Esophagus mucosa (tissue), 1 donor: ENCODE measurements at places on chromosomes 7 and 10.
A peak's percentile ranks its signal among the peaks of the same experiment; 100 is the strongest.

DNA sequence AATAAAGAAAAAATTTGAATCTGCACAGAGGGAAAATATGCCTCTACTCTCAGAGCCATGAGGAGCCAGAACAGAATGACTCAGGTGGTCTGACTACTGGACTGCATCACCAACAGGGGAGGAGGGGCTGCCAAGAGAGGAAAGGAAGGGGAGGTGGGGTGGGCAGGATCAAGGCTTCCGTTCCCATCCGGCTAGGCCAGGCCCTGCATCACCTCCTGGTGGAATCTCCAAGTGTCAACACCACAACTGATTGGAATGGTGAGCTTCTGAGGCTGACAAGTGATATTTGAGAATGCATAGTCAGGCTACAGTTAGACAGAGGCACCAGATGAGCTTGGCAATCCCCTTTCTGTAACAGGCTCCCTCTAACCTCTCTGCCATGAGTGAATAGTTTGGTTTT, 10.4 kb upstream of the GPR26 start:
- no peak for ATAC-seq

DNA sequence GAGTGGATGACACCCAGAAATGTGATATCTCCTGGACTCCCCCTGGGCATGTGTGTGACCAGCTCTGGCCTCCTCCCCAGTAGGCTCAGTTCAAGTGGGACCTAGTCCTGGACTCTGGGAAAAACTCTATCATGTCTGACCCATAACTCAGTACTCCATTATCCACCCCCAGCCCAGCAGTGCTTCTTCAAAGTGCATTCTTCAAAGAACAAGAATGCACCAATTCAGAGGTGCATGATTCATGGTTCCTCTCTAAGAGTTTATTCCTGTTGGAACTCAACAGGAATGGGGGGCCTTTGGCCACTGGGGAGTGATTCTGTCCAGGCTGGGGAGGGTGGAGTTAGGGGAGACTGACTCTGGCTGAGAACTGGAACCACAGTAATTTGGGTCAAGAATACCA, 173.6 kb upstream of the CXCL12 start:
- ATAC-seq = no peak

- ATAC-seq = no peak
These were observed 23.3 kb downstream of the CD36 start for GRCh38 chr7:80661729-80662128.

GRCh38 chr7:141362580-141363435, 188.4 kb upstream of the AGK start:
- no peak for ATAC-seq

DNA sequence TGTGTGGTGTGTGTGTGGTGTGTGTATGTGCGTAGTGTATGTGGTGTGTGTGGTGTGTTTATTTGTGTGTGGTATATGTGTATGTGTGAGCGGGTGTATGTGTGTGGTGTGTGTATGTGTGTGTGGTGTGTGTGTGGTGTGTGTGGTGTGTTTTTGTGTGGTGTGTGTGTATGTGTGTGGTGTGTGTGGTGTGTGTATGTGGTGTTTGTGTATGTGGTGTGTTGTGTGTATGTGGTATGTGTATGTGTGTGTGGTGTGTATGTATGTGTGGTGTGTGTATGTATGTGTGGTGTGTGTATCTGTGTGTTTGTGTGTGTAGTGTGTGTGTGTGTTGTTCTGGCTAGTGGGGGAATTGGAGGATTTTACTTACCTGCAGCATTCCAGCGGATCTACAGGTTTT, 427.4 kb downstream of the PAXIP1 start:
- no peak for ATAC-seq

- peak; percentile 12 for ATAC-seq
These were observed 613 bp downstream of the USP6NL start for GRCh38 chr10:11610826-11611247.
